Esophagus squamous epithelium (tissue), 5 donors: ENCODE measurements at places on chromosomes 12 and 14. TPM values are rescaled to one million over a fixed set of nuclear protein-coding genes. Genes with fewer than 3 reads are reported as not detected.

Gene AGAP2
- total RNA-seq, result 1.4 TPM

Gene TBC1D30
- 8.0 TPM for total RNA-seq

Gene SLC6A13
- not detected for total RNA-seq

Gene CLEC2A
- not detected for total RNA-seq
